ENCODE measurements at places on chromosomes 2 and 18.

GRCh38 chr2:184681642-184682321 is 83.5 kb downstream of the ZNF804A start:
- no peak for DNase-seq

- DNase-seq: no peak
These were observed 1240.8 kb upstream of the CRIM1 start for GRCh38 chr2:35114765-35115164.

DNA sequence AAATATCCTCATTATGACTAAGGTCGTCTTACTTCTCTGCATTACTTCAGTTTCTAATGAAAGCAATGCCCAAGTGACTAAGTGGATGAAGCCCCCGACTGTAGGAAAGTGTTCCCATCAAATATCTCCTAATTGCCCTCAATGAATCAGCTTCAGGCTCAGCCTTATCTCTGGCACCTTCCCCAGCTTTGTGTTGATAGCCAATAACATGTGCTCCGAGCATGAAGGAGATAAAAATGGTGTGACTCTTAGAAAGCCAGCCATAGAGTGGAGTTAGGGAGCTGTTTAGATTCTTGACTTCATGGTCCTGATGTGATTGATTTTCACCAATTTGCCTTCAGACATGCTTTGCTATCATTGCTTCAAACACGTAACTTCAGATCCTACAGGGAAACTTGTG is 339.2 kb upstream of the NRP2 start:
- DNase-seq: no peak

- no peak for DNase-seq
These were observed 34.7 kb upstream of the MRPL33 start for GRCh38 chr2:27736890-27737204.

DNA sequence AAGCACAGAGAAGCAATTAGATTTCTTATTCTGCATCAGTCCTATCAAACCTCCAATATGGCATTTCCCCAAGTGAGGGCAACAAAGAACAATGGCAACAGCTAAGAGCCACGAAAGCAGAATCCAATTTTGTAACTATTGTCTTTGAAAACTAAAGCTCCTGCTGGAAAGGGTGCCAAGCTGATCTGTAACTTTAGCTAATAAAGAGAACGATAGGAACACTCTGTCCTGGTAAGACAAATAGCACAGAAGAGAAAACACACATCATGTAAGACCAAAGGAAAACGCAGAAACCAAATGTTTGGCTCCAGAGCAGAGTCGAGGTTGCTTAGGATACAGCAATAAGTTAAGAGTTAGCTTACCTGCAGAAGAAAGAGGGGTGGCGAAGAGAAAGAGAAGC is 160.5 kb downstream of the STK39 start:
- no peak for DNase-seq

- no peak for DNase-seq
These were observed 779 bp downstream of the DGKD start for GRCh38 chr2:233354971-233355574.

- no peak for DNase-seq
These were observed 199.2 kb downstream of the CAMKMT start for GRCh38 chr2:44560941-44561340.

- no peak for DNase-seq
These were observed 856 bp upstream of the PLA2R1 start for GRCh38 chr2:160063271-160063670.

DNA sequence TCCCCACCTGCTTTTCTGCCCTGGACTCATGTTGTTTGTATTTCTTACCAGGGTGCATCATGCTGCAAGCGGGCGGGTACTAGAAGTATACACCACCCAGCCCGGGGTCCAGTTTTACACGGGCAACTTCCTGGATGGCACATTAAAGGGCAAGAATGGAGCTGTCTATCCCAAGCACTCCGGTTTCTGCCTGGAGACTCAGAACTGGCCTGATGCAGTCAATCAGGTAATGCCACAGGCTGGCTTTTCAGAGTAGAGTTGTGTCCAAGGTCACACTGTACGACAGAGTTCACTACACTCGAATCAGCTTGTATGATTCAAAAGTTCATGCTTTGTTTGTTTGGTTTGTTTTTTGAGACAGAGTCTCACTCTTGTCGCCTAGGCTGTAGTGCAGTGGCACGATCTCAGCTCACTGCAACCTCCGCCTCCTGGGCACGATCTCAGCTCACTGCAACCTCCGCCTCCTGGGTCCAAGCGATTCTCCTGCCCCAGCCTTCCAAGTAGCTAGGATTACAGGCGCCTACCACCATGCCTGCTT is 19.4 kb downstream of the SRSF7 start:
- no peak for DNase-seq

DNA sequence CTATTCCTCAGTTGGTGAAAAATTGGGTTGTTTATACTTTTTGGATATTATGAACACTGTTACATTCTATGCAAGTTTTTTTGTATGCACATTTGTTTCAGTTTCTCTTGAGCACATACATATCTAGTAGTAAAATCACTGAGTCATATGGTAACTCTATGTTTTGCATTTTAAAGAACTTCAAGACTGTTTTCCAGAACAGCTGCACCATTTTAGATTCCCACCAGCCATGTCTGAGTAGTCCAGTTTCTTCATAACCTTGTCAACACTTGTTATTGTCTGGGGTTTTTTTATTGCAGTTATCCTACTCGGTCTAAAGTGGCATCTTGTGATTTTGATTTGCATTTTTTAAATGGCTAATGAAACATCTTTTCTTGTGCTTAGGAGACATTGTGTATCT is 100.3 kb upstream of the OTOS start:
- DNase-seq: no peak

DNA sequence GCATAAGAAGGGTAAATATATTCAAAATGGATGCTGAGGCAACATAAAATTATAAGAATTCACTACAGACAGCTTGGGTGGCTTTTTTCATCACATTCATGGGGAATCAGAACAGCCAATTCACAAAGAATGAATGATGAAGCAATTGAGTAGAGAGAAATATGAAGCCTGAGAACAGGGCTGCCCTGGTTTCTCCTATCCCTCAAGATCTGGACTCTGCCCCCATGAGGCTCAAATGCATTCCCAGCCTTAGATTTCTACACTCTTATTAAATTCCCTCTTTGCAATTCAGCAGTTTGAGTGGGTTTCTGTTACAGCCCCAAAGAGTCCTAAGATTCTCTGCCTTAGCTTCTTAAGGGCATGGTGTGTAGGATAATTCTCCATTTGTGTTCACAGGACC is 172.5 kb downstream of the MAIP1 start:
- DNase-seq: no peak

DNA sequence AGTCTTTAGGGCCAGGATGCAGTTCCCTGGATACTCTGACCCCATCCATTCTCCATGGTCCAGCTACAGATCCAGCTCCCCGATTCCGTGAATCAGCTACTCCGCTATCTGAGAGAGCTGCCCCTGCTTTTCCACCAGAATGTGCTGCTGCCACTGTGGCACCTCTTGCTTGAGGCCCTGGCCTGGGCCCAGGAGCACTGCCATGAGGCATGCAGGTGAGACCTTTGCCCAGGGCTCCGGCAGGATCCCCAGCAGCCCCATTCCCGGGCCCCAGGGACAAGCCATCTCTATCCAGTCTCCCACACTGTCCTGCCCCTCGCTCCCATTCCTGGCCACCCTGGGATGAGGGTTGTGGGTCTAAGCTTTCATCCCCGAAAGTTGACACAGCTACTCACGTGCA is 7.5 kb downstream of the TMEM214 start:
- DNase-seq: no peak

GRCh38 chr2:65153515-65153914 is 23.6 kb upstream of the RAB1A start:
- no peak for DNase-seq

DNA sequence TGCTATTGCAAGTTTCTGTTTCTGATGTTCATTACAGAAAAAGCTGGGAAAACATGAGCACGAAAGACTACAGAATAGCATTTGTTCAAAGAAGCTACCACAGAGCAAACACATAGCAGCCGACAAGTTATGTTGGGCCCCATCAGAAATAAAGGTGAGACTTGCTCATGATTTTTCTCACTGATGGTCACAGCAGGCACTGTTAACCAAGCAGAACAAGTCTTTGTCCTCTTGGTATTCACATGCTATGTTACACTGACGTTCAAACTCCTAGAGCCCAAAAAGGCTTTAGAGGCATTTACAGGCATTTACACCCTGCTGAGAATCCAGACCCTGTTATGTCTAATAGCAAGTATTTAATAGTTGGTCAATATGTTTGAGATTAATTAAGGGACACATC is 235.0 kb upstream of the HNMT start:
- no peak for DNase-seq

- no peak for DNase-seq
These were observed 104.5 kb downstream of the HDAC4 start for GRCh38 chr2:239296020-239296932.

- DNase-seq: no peak
These were observed 11.6 kb upstream of the NAB1 start for GRCh38 chr2:190637281-190637734.

GRCh38 chr2:160075171-160075570 is 12.8 kb upstream of the PLA2R1 start:
- DNase-seq: no peak

- DNase-seq: no peak
These were observed 106.9 kb downstream of the MREG start for GRCh38 chr2:215906458-215906857.

- DNase-seq: no peak
These were observed 16.4 kb downstream of the TMEM18 start for GRCh38 chr2:660586-661359.

DNA sequence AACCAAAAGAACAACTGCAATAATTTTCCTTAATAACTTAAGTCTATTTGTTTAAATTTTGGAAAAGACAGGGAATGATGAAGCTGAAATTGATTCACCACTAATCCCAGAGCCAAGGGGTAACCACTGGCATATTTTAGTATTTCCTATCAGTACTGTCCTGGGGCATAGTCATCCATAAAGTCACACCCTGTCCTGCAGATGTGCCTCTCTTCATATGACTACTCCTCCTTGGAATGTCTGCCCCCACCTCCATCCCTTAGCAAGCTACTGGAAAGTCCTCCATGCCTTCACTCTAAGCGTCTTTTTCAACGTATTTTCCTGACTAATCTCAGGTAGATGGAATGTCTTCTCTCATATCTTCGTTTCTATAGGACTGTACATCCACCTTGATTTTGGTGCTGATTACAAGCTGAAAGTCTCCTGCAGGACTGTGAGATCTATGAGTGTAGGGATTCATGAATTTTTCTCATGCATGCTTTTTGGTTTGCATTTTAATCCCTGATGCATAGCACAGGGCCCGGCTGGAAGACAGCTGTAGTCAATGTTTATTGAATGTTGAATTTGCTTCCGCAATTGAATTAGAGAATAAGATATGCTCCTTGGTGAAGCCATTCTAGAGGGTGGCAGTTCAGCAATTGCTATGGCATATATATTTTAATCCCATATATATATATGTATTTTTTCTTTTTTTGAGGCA is 85.6 kb downstream of the MOGAT1 start:
- no peak for DNase-seq

DNA sequence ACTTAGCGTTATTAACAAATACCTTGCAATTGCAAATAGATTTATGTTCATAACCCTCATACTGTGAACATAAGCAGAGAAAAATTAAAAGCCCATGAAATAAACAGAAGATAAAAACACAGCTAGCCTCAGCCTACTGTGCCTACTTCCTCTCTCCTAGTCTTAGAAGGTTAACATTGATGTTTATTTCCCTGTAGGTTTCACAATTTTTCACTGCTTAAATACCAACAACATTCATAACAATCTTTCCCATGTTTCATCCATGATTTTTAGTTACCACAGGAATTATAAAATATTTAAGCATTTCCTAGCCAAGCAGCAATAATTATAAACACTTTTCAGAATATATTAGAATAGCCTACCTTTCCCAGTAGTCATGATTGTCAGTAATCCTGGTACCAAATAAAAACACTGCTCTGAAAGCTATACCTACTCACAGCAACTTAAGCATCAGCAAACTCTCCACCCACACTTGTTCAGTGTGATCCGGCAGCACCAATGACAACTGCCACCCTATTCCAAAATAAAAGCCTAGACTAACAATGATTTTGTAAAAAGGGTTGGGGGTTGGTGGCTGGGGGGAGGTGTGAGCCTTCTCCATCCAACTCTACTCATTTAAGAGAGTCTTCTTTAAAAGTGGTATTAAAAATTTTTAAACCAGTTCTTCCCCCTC is 40.6 kb upstream of the RNU4ATAC start:
- DNase-seq: no peak

- DNase-seq: no peak
These were observed 825.8 kb upstream of the CDH2 start for GRCh38 chr18:29002747-29003146.

DNA sequence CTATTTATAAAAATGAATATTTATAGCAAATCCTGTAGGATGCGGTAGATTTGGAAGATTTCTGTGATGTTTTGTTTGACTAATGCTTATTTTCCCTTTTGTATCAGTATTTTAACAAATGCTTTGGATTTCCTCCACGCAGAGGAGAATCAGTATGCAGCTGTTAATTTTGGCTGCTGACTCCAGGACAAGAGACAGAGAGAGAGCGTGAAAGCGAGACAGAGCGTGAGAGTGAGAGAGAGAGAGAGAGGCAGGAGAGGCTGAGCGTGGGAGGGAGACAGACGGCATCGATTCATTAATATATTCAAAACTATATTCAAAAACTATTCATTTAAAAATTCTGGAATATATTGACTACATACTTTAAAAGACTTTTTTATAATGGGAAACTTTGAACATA is 62.5 kb downstream of the RRM2 start:
- DNase-seq: no peak

GRCh38 chr2:215019521-215020145 is 118.8 kb downstream of the ABCA12 start:
- DNase-seq: no peak

- no peak for DNase-seq
These were observed 26.6 kb downstream of the SERTAD2 start for GRCh38 chr2:64626963-64627760.

DNA sequence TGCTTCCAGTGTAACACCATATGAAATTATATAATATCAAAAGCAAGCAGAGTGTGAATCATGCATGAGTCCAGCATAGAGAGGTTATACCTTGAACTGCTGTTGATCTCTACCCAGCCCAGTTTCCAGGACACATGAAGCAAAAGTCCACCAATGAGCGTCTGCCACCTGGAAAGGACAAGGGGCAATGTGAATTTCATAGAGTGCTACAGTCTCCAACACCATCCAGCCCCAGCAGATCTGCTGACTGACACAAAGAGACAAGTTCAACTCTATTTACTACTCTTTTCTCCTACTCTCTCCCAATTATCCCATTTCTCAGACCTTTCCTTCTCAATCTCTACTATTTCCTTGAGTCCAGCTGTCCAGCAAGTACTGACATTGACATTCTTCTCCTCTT is 31.8 kb upstream of the RIOK3 start:
- no peak for DNase-seq

- peak; percentile 31 for DNase-seq
These were observed 6.5 kb upstream of the WNT6 start for GRCh38 chr2:218852911-218853667.

DNA sequence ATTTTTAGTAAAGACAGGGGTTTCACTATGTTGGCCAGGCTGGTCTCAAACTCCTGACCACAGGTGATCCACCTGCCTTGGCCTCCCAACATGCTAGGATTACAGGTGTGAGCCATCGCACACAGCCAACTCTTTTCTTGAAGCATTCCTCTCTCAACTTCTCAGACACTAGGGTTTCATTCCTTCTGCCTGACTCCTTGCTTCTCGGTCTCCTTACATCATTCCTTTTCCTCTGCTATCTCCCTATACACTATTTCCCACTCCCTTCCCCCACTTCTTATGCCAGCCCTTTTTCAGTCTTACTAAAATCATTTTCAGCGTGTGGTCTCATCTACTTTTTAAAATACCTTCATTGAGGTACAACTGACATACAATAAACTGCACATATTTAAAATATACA is 6.1 kb downstream of the SOS1 start:
- no peak for DNase-seq

All from stimulated activated CD4-positive, alpha-beta T cell treated with anti-CD3 and anti-CD28 coated beads, TNF-alpha, amount 100 ng/mL, for 1 hour (primary cell).